ENCODE measurements at places on chromosomes 5 and 9.

- no peaks in the 10 kb centered on the region for H3K27me3 ChIP-seq
- DNase-seq: no peak
- H3K36me3 ChIP-seq: no peaks in the 10 kb centered on the region
- H3K27ac ChIP-seq: no peak overlapping the region
- no peaks in the 10 kb centered on the region for H3K4me1 ChIP-seq
These were observed 115.3 kb downstream of the PSD2 start for GRCh38 chr5:139910901-139911300.

DNA sequence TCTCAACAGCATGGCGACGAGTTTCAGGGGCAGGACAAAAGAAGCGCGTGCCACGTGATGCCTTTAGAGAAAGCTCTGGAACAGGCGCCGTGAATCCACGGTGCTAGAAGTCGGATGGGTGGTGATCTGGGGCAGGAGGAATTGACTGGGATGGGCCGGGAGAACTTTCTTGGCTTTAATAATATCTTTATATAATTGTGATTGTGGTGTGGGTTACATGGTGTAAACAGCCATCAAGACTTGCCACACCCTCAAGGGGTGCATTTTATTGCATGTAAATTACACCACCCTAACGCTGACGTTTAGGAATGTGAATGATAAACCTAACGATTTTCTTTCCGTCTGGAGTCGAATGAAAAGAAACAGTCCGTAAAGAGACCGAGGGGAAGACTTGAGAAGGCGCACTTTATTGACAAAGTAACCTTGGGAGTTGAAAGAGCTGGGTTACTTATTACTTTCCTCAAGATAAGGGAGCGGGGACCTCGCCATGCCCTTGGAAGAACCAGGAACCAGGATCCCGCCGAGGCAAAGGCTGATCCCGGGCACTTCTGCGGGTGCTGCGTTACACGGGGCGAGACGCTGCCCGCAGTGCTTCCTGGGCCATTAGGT is 8.5 kb downstream of the NRARP start:
- peak overlapping the region; percentile 87 for H3K27ac ChIP-seq
- H3K36me3 ChIP-seq: no peaks in the 10 kb centered on the region
- peak; percentile 62 for DNase-seq

DNA sequence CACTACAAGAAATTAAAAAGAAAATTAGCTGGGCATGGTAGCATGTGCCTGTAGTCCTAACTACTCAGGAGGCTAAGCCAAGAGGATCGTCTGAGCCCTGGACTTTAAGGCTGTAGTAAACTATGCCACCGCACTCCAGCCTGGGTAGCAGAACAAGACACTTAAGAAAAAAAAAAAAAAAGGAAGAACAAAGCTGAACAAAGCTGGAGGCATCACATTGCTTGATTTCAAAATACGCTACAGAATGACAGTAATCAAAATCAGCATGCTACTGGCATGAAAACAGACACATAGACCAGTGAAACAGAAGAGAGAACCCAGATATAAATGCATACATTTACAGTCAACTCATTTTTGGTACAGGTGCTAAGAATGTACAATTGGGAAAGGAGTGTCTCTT is 14.5 kb upstream of the OTULIN start:
- no peak overlapping the region for H3K27ac ChIP-seq
- no peaks in the 10 kb centered on the region for H3K27me3 ChIP-seq
- H3K4me1 ChIP-seq: no peaks in the 10 kb centered on the region
- no peak overlapping the region for H3K4me3 ChIP-seq

GRCh38 chr5:22728610-22729009 is 124.5 kb downstream of the CDH12 start:
- H3K4me3 ChIP-seq: no peak overlapping the region
- no peak for DNase-seq
- no peaks in the 10 kb centered on the region for H3K4me1 ChIP-seq
- no peaks in the 10 kb centered on the region for H3K27me3 ChIP-seq

DNA sequence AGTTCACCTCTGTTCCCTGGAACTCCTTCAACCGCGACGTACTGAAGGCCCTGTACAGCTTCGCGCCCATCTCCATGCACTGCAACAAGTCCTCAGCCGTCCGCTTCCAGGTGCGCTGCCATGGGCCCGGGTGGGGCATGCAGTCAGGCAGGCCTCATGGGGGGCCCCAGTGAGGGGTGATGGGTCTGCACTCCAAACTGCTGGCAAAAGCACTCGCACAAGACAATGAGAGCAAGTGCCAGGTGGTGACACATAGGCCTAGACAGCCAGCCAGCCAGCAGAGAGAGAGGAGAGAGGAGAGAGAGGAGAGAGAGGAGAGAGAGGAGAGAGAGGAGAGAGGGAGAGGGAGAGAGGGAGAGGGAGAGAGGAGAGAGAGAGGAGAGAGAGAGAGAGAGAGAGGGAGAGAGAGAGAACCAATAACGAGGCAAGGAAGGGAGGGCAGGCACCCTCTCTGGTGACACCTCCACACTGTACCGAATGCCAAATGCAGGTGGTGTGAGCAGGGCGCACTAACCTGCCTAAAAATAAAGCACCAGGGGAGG is 21.0 kb downstream of the DBH start:
- no peaks in the 10 kb centered on the region for H3K36me3 ChIP-seq
- H3K4me1 ChIP-seq: peaks cover 15% of the 10 kb centered on the region
- H3K27ac ChIP-seq: no peak overlapping the region
- H3K27me3 ChIP-seq: no peaks in the 10 kb centered on the region
- no peak for DNase-seq

- no peaks in the 10 kb centered on the region for H3K36me3 ChIP-seq
- no peaks in the 10 kb centered on the region for H3K27me3 ChIP-seq
- no peak overlapping the region for H3K4me3 ChIP-seq
- no peak overlapping the region for H3K27ac ChIP-seq
These were observed 107.4 kb downstream of the DAPK1 start for GRCh38 chr9:87604886-87605588.

- H3K4me3 ChIP-seq: no peak overlapping the region
- no peak for DNase-seq
- no peaks in the 10 kb centered on the region for H3K4me1 ChIP-seq
- H3K27me3 ChIP-seq: no peaks in the 10 kb centered on the region
- no peaks in the 10 kb centered on the region for H3K36me3 ChIP-seq
These were observed 50.9 kb upstream of the ZNF354B start for GRCh38 chr5:178808886-178809285.

DNA sequence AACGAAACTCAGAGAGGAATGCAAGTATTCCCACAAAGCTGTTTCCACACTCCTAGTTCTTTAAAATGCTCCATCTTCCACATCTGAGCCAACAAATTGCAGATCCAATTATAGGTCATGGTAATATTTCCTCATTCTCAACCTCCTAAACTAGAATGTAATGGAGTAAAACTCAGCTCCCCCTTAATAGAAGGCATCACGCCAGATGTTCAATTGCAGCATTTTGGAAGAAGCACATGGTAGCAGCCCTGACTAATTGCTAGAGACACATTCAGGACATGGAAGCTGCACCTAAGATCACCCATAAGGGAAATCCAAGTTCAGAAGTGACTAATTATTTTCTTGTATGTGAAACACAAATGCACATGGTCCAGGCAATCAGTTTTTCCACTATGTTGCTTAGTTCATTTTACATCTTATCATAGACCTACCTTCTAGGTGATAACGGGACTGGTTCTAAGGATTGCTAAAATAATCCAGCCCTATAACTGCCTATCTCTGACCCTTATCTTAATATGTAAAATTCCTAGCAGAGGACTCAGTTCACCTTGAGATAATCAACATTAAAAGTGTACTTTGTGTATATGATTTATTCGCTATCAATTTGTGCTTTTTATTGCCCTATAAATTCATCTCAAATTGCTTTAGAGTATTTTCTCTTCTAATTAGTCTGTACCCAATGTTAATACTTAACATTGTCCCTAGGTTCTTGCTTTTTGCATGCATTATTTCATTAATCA is 75.1 kb downstream of the GABRB2 start:
- H3K4me3 ChIP-seq: no peak overlapping the region
- no peaks in the 10 kb centered on the region for H3K4me1 ChIP-seq
- no peak overlapping the region for H3K27ac ChIP-seq

DNA sequence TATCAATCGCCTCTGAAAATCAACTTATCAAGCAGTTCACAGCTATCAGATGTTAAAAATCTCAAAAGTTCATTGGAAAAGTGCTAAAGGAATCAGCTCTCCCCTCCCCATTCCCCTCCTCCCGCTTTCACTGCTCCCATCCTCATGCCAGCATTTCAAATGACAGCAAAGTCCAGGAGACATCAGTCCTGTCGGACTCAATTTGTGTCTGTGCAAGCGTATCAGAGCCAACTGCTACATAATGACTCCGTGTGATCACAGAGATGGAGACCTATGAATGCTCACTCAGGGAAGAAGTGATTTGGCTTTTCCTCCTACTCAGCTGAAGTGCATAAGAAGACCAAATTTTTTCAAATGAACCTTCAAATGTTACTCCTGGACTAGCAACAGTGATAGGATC is 937.2 kb upstream of the DMAC1 start:
- H3K4me3 ChIP-seq: no peak overlapping the region
- no peaks in the 10 kb centered on the region for H3K27me3 ChIP-seq
- H3K36me3 ChIP-seq: no peaks in the 10 kb centered on the region

- no peaks in the 10 kb centered on the region for H3K27me3 ChIP-seq
- H3K36me3 ChIP-seq: no peaks in the 10 kb centered on the region
- H3K4me1 ChIP-seq: no peaks in the 10 kb centered on the region
- no peak for DNase-seq
- no peak overlapping the region for H3K4me3 ChIP-seq
- no peak overlapping the region for H3K27ac ChIP-seq
These were observed 567.9 kb downstream of the EBF1 start for GRCh38 chr5:158531860-158532259.

- H3K27me3 ChIP-seq: no peaks in the 10 kb centered on the region
- H3K36me3 ChIP-seq: no peaks in the 10 kb centered on the region
- H3K4me1 ChIP-seq: no peaks in the 10 kb centered on the region
- DNase-seq: no peak
These were observed 41.1 kb upstream of the CCNH start for GRCh38 chr5:87453801-87454200.

- H3K27ac ChIP-seq: no peak overlapping the region
- H3K4me1 ChIP-seq: no peaks in the 10 kb centered on the region
- no peak for DNase-seq
- H3K4me3 ChIP-seq: no peak overlapping the region
These were observed 419.5 kb upstream of the ACTBL2 start for GRCh38 chr5:57902095-57902494.

DNA sequence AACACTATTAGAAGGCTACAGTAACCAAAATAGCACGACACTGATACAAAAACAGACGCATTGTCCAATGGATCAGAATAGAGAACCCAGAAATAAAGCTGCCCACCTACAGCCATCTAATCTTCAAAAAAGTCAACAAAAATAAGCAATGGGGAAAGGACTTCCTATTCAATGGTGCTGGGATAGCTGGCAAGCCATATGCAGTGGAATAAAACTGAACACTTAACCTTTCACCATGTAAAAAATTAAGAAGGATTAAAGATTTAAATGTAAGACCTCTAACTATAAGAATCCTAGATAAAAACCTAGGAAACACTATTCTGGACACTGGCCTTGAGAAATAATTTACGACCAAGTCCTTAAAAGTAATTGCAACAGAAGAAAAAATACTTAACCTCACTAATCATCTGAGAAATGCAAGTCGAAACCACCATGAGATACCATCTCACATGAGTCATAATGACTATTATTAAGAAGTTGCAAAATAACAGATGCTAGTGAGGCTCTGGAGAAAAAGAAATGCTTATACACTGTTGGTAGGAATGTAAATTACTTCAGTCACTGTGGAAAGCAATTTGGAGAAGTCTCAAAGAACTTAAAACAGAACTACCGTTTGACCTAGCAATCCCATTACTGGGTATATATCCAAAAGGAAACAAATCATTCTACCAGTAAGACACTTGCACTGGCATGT is 203.3 kb upstream of the CDH9 start:
- no peak for DNase-seq
- no peaks in the 10 kb centered on the region for H3K4me1 ChIP-seq
- H3K36me3 ChIP-seq: no peaks in the 10 kb centered on the region
- H3K27me3 ChIP-seq: no peaks in the 10 kb centered on the region
- no peak overlapping the region for H3K27ac ChIP-seq
- H3K4me3 ChIP-seq: no peak overlapping the region

GRCh38 chr5:9278921-9279603 is 266.8 kb downstream of the SEMA5A start:
- no peak overlapping the region for H3K27ac ChIP-seq
- H3K4me3 ChIP-seq: no peak overlapping the region
- H3K4me1 ChIP-seq: no peaks in the 10 kb centered on the region

- no peaks in the 10 kb centered on the region for H3K36me3 ChIP-seq
- no peak overlapping the region for H3K27ac ChIP-seq
- no peak overlapping the region for H3K4me3 ChIP-seq
- DNase-seq: no peak
These were observed 241.2 kb downstream of the FAM114A2 start for GRCh38 chr5:153797484-153797883.

DNA sequence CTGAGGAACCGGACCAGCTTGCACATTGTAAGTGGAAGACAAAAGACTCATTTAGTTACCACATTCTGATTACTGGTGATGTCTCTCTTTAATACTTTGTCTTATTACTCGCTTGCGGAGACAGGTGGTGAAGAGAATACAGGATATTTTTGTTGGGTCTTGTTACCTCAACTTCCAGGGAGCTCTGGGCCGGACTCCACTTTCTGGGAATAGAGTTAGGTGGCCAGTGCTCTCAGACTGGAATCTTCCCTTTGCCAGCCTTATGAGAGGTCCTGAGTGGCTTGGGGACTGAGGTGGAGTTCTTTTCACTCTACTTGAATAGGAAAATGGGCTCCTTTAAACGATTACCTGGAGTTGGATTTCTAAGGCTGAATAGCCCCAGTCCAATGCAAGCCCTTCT is 33.3 kb upstream of the SPRY4 start:
- H3K27ac ChIP-seq: peak overlapping the region; percentile 92
- H3K27me3 ChIP-seq: peaks cover 3% of the 10 kb centered on the region
- H3K4me3 ChIP-seq: no peak overlapping the region
- no peaks in the 10 kb centered on the region for H3K36me3 ChIP-seq

GRCh38 chr5:104111632-104112031 is 549.0 kb upstream of the NUDT12 start:
- no peak overlapping the region for H3K4me3 ChIP-seq
- H3K27ac ChIP-seq: no peak overlapping the region
- H3K27me3 ChIP-seq: no peaks in the 10 kb centered on the region
- no peaks in the 10 kb centered on the region for H3K4me1 ChIP-seq

- H3K27ac ChIP-seq: no peak overlapping the region
- no peaks in the 10 kb centered on the region for H3K4me1 ChIP-seq
- H3K36me3 ChIP-seq: no peaks in the 10 kb centered on the region
- H3K27me3 ChIP-seq: no peaks in the 10 kb centered on the region
These were observed 39.8 kb upstream of the FANCC start for GRCh38 chr9:95357316-95357715.

GRCh38 chr9:116543731-116544400 is 143.2 kb upstream of the TRIM32 start:
- DNase-seq: no peak
- H3K4me3 ChIP-seq: no peak overlapping the region
- H3K36me3 ChIP-seq: no peaks in the 10 kb centered on the region
- H3K27me3 ChIP-seq: no peaks in the 10 kb centered on the region
- peaks cover 9% of the 10 kb centered on the region for H3K4me1 ChIP-seq

- no peak overlapping the region for H3K27ac ChIP-seq
- no peak overlapping the region for H3K4me3 ChIP-seq
- H3K27me3 ChIP-seq: no peaks in the 10 kb centered on the region
- no peak for DNase-seq
- H3K4me1 ChIP-seq: no peaks in the 10 kb centered on the region
These were observed 46.2 kb upstream of the FSD1L start for GRCh38 chr9:105401651-105402050.

- no peaks in the 10 kb centered on the region for H3K36me3 ChIP-seq
- no peaks in the 10 kb centered on the region for H3K4me1 ChIP-seq
- DNase-seq: no peak
- no peak overlapping the region for H3K4me3 ChIP-seq
- no peaks in the 10 kb centered on the region for H3K27me3 ChIP-seq
These were observed 179.7 kb upstream of the ANKRD55 start for GRCh38 chr5:56412601-56413379.

GRCh38 chr5:75681125-75681830 is 36.0 kb downstream of the POC5 start:
- no peak overlapping the region for H3K27ac ChIP-seq
- H3K4me1 ChIP-seq: peaks cover 22% of the 10 kb centered on the region
- no peaks in the 10 kb centered on the region for H3K27me3 ChIP-seq
